ENCODE measurements at places on chromosomes 2 and 18.

- no peak for DNase-seq
Observed at GRCh38 chr2:40403233-40403836, 48.6 kb downstream of the SLC8A1 start.

DNA sequence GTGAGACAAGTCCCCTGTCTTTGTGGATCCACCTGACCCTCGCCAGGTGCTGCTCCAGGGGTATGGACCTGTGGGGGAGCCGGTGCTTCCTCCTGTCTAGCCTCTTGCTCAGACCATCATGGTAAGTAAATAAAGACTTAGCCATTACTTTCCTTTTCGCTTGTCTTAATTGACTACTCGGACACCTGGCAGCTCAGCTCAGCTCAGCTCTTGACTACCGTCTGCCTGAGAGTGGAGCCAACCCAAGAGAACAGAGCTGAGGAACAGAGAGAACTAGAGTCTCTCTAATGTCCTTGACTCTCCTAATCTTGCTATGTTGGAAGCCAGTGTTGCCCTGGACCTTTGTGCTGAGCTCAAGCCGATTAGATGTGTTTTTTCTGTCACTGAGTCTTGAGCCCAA lies 170.3 kb upstream of the CXCR4 start:
- no peak for DNase-seq

DNA sequence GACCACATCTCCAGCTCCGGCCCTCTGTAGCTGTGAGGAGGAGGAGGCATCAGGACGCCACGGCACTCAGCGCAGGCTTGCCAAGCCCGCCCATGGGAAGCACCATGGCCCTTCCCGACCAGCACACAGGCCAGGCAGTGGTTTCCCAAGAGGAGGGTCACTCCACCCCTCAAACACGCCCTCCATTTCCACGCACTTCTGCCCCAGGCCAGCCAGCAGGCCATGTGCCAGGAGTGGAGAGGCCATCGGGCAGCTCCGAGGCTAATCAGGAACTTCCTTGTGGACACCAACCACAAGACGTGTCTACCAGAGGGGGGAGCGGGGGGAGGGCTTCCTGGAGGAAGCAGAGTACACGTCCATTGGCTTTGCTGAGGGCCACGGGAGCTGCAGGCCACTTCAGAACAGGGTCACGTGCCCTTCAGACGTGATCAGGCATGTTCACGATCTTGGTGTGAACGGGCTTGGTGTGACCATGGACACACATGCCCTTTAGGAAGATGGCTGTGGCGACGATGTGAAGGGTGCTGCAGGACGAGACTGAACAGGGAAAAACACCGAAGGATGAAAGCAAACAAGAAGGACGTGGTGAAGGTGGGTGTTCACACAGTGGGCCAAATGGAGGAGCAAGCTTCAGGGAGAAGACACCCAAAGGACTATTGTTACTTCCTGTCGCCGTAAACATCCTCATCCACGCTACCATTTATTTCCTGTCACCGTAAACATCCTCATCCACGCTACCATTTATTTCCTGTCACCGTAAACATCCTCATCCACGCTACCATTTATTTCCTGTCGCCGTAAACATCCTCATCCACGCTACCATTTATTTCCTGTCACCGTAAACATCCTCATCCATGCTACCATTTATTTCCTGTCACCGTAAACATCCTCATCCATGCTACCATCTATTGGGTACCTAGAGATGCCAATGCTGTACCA lies 6.5 kb upstream of the MTERF4 start:
- no peak for DNase-seq

- no peak for DNase-seq
Observed at GRCh38 chr2:96156926-96157648, 11.8 kb upstream of the DUSP2 start.

- DNase-seq = no peak
Observed at GRCh38 chr2:127105656-127106456, 1.1 kb downstream of the BIN1 start.

- DNase-seq = no peak
Observed at GRCh38 chr2:60498816-60499429, 54.5 kb downstream of the BCL11A start.

DNA sequence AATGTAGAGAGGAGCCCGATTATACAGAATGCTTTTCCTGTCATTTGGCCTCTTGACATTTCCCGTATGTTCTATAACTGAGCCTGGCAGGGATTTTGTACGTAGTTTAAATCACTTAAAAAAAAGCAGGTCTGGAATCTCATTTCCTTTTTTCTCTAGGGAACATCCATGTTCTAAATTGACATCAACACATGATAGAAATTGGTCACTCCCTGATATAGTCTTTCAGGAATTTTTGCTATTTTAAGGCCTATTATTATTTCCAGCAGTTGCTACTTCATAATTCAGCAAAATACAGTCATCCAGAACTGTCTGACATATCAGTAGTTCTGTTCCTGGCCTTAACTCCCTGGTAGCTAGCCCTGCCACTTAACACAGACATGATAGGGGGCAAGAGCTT lies 565.7 kb upstream of the ZEB2 start:
- DNase-seq = no peak

- no peak for DNase-seq
Observed at GRCh38 chr18:8051453-8051852, 484.3 kb downstream of the PTPRM start.

DNA sequence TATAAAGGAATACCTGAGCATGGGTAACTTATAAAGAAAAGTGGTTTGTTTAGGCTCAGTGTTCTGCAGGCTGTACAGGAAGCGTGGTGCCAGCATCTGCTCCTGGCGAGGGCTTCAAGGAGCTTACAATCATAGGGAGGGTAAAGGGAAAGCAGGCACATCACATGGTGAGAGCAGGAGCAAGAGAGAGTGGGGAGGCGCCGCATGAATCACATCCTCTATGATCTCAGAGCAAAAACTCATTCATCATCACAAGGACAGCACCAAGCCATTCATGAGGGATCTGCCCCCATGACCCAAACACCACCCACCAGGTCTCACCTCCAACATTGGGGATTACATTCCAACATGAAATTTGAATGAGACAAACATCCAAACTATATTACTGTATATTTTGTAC lies 32.5 kb downstream of the R3HDM1 start:
- DNase-seq = no peak

GRCh38 chr2:178114462-178114861 lies 2.2 kb downstream of the RBM45 start:
- no peak for DNase-seq

DNA sequence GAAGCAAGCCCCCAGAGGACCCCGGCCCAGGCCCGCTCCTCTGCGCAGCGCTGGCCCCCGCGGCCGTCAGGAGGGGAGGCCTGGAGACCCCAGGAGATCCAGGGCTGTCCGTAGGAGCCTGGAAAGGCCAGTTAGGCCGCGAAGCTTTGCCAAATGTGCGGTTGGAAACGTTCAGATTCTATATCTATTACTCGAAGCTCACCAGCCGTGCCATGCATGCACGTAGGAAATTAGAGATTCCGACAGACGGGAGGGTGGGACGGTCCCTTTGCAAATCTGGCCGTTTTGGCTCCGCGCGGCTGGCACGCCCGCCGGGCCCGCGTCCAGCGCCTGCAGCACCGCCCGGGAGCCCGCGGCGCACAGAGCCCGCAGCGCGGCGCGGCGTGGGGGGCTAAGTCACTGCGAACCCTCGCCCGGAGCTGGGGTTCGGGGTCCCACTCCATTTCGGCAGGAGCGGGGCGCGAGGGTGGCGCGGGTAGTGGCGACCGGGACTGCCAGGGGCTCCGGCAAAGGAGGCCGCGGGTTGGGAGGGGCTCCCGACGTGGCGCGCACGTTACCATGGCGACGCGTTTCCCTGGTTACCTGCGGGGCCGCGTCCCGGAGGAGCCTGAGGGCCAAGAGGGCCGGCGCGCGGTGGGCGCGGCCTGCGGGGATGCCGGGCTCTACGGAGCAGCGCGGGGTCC lies 488.6 kb upstream of the SMIM21 start:
- DNase-seq = no peak

- DNase-seq = no peak
Observed at GRCh38 chr2:176079285-176079830, 4.4 kb downstream of the EVX2 start.

DNA sequence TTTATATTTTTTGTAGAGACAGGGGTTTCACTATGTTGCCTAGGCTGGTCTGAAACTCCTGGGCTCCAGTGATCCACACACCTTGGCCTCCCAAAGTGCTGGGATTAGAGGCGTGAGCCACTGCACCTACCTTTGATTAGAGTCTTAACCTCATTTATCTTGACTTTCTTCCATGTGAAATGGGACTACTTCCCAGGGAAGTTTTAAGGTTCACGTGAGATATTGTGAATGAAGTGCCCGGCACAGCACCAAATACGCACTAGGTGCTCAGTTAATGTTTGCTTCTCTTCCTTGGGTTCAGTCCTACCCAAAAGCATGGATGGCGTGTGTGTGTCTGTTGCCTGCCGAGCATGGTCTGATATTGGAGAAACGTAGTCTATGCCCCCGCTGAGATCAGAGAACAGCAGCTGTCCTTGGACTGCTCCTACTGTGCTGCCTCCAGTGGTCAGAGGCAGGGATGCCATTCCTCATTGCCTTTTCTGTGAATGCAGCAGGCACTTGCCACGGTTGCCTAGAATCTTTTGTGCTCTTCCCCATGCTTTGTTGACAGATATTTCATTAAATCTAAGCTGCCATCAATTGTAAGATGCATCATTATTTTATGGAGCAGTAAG lies 12.3 kb upstream of the TFCP2L1 start:
- no peak for DNase-seq

GRCh38 chr2:138974651-138975050 lies 194.5 kb upstream of the NXPH2 start:
- no peak for DNase-seq

- no peak for DNase-seq
Observed at GRCh38 chr2:240202586-240202985, 62.1 kb upstream of the OTOS start.

DNA sequence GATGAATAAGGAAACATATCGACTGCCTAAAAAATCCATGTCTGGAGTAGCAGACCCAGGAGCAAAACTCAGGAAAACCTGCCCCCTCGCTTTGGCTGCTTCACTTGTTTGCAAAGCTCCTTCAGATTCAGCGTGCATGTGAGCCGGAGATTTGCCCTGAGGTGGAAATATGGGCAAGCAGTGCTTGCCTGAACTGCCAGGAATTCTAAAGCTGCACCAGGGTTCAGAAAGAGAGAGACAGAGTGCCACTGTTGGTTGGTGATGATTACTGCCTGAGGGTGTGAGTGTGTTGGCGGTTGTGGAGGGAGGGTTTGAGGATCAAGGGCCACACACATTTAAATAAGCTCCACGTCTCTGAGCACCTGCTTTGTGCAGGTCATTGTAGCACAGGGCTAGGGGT lies 139.6 kb upstream of the RGPD4 start:
- no peak for DNase-seq

DNA sequence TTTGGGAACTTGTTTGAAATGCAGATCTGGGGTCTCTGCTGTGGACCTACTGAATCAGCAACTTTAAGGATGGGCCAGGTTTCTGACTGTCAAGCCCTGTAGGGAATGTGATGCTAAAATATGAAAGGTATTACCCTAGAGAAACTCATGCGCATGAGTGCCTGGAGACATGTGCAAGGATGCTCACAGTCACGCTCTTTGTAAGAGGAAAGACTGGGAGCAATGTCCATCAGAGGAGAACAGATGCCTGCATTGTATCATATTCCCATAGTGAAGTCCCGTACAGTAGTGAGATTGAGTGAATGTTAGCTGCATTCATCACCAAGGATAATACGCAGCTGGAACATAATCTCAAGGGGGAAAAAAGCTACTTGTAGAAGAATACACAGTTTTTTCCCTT lies 14.1 kb downstream of the ZNF407 start:
- DNase-seq = no peak

- no peak for DNase-seq
Observed at GRCh38 chr2:185658750-185659149, 79.9 kb upstream of the FSIP2 start.

DNA sequence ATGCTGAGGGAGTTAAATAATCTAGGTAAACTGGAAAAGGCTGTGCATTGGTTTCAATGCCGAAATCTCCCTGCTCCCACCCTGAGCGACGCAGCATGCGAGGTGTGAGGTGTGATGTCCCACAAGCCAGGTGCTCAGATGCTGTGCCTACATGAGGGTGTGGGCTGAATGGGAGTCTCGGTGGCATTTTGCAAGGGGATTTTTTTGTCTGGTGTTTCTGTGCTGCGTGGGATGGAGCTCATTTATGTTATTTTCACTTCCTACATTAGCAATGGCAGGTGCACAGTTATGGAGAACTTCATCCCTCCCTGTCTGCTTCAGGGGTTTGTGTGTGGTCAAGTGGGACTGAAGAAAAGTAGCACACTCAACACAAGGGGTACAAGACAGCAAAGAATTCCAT lies 110.2 kb upstream of the CCDC68 start:
- no peak for DNase-seq

- no peak for DNase-seq
Observed at GRCh38 chr2:144201126-144201525, 318.8 kb downstream of the ZEB2 start.

DNA sequence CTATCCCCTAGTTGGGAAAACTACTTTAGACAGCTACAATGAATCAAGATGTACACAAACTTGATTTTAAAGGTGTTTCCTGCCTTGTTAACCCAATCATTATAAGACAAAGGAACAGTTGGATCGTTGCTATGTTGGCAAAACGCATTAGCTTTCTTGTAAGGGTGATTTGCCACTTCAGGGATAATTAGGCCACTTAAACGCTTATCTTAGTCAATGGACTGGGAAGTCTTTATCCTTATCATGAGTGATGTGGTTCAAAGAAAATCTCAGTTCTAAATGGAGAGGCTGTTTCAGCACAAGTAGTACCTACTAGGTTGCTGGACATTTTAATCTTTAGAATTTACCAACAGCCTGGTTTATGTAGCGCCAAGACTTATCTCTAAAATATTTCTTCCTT lies 406.1 kb upstream of the MEX3C start:
- no peak for DNase-seq

- no peak for DNase-seq
Observed at GRCh38 chr2:26735097-26735496, 29.0 kb upstream of the SLC35F6 start.

GRCh38 chr2:172109256-172109987 lies 6.7 kb upstream of the DLX2 start:
- DNase-seq = no peak

DNA sequence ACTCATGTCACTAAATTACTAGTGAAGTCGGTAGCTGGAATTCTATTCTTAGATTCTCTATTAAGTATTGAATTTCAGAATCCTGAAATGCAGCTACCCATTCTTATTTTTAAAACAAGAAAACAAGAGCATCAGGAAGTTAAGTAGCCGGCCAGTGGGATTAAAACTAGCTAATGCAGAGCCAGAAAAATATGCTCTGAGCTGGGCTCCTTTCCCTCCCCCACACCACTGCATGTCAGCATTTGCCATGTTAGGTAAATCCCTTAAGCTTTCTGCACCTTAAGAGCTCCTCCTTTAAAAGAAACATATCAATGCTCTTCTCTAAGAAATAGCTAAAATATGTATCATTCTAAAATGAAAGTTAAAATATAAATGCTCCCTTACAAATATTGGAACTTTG lies 72.2 kb upstream of the MFF start:
- no peak for DNase-seq

- DNase-seq = no peak
Observed at GRCh38 chr2:134739879-134740301, 21.1 kb upstream of the TMEM163 start.

DNA sequence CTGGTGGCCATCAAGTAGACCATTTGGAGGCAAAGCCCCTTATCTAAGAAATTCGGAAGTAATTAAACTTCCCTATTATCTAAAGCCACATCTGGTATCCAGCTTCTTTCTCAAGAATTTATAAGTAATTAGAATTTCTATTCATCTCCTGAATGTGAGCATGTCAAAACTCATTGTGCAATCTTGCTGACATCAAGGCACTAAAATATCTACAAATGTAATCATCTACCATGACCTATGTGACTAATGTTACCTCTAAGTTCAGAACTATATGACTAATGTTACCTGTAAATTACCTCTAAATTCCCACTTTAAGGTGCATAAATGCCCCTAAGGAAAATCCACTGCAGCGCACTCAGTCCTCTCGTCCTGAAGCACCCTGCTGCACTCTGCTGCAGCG lies 773.0 kb downstream of the CPS1 start:
- DNase-seq = no peak

All from HL-60 (cell line).